Stimulated activated CD4-positive, alpha-beta T cell treated with anti-CD3 and anti-CD28 coated beads, TNF-alpha, amount 100 ng/mL, for 1 hour (primary cell): ENCODE measurements at places on chromosomes 16 and 17.

GRCh38 chr16:88731699-88732098, 25.4 kb downstream of the CTU2 start:
- DNase-seq: no peak

DNA sequence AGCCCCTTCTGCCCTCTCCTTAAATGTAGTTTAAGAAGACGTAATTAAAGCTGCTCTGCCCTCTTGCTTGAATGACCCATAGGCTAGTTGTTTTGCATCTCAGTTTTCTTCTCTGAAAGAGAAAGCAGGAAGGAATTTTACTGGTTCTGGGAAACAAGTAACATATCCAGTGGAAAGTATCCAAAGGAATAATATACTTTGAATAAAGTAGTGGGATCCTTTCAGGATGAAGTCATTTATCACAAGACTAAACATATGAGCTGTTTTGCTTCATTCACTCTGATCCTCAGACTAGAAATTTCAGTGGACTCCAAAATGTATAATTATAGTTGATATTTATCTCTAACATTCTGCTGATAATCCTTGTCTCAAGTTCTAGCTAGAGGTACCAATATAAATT, 1297.6 kb upstream of the GOT2 start:
- no peak for DNase-seq

- no peak for DNase-seq
Observed at GRCh38 chr16:66961065-66961744, at the start of gene CES3. CES3 (plus strand) TSS chr16:66961266; CDS start chr16:66961308, 42 bp downstream.

DNA sequence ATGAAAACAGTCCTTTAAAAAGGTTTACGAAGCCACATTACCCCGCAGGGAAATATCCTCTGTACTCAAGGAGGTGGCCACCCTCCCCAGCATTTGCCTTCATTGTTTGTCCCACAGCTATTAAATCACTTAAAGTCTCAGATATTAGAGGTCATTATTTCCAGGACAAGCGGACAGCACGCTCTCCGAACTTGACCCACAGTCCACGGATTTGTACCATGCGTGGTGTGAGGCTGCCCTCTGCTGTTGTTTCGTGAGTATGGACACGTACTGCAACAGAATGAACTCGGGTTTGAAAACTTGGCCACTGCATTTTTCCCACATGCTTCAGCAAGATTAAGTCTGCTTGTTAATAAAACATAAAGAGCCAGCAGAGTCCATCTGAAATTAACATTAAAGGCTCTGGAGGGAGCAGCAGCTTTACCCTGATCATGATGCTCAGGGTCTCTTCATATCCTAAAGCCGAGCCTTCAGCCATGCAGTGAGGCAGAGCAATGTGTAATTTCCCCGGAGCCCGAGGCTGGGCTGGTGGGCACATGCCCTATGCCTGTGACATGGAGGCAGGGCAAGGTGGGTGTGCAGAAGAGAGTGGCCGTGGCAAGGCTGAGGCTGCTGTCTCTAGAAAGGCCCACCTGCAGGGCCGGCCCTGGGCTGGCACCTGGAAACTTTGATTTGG, 19.7 kb downstream of the MEAK7 start:
- no peak for DNase-seq

DNA sequence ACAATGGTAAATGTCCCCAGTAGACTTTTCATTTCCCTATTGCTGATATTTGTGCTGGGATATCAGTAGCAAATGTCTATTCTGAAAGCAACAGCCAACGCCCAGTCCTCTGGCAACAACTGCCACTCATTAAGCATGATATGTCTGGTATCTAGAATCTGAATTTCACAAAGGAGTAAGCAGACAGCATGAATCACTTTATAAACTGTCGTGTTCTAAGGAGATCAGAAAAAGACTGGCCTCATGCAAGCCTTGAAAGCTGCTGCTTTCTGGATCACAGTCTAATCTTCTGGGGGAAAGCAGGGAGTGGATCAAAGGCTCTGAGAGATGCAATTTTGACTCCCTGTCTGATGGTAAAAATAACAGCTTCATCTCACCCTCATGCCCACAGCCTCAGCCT, 153.1 kb upstream of the NOG start:
- no peak for DNase-seq

DNA sequence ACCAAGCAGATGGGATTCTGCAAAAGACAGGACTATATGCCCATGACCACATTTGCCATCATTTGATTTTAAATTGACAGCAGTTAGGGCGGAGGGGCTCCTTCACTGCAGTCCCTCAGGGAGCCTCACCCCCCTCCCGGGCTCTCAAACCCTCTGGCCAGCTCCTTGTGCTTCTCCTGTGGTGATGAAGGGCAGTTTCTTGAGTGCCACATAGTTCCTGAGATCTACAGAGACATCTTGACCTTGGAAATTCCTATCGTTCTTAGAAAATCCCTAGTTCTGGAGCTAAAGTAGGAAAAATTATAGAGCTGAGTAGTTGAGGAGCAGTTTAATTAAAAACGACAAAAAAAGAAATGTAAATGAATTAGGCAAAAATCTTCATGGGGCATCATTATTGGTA, 231.5 kb downstream of the CCDC182 start:
- DNase-seq: no peak

GRCh38 chr17:15249487-15249886, 15.6 kb downstream of the PMP22 start:
- DNase-seq: no peak

- DNase-seq: no peak
Observed at GRCh38 chr17:74831444-74832146, 28.1 kb downstream of the GRIN2C start.

- DNase-seq: no peak
Observed at GRCh38 chr17:10733666-10734065, 3.8 kb upstream of the TMEM220 start.

DNA sequence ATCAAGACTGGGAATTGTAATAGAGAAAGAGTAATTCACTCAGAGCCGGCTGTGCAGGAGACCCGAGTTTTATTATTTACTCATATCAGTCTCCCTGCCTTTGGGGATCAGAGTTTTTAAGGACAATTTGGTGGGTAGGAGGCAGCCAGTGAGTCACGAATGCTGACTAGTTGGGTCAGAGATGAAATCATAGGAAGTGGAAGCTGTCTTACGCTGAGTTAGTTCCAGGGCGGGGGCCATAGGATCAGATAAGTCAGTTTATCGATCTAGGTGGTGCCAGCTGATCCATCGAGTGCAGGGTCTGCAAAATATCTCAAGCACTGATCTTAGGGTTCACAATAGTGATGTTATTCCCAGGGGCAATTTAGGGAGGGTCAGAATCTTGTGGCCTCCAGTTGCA, 20.2 kb upstream of the GUCY2D start:
- DNase-seq: no peak

GRCh38 chr17:48592057-48592514, 1.5 kb downstream of the HOXB5 start:
- no peak for DNase-seq

DNA sequence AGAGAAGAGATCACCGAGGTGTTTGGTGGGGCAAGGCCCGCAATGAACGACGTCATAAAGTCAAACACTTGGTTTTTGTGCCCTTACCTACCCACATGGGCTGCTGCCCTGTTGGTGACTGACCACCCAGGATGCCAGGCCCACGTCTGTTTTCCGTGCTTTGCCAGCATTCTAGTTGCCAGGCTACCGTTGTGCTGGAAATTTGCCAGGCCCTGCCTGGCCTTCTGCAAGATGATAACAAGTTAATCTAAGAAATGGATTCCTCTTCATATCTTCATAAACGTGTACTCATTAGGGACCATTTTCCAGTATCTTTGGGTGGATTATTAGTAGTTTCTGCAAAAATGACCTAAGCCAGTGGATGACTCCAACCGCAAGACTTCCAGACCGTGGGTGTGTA, 35.4 kb downstream of the SLC6A4 start:
- DNase-seq: no peak

DNA sequence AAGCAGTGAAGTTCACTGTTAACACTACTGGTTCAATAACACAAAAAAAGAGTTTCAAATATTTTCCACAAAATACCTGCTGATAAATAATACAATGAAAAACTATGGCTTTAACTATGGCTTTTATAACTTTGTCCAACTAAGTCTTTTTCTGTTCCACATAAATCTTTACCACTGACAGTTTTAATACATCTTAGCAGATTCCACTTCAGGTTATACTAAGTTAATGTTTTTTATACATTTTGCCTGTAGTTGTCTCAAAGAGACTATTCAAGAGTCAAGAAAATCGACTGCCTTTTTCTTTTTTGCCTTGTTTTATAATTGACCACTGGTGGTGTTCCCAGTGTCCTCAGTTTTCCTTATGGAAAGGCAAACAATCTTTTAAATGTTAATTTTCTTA, 379.7 kb upstream of the PMFBP1 start:
- DNase-seq: no peak

DNA sequence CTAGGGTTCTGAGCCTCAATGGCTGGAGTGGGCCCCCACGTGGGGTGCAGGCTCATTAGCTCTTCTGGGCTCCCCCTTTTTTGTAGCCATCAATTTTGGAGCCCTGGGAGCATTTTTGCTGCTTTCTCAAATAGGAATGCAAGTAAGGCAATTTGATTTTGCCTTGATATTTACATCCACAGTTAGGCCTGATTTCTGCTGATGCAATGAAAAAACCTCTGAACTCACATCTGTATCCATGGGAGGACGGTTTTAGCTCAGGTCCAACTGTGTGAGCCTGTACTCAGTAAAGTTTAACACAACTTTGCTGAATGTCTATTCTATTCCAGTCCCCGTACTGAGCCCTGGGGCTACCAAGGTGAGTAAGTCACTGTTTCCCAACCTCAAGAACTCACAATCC, 425.0 kb downstream of the HAPSTR1 start:
- DNase-seq: no peak

GRCh38 chr16:27974896-27975540, 88.5 kb downstream of the GSG1L start:
- no peak for DNase-seq

GRCh38 chr16:17801068-17801467, 330.3 kb upstream of the XYLT1 start:
- DNase-seq: no peak

- DNase-seq: no peak
Observed at GRCh38 chr16:25158401-25158800, 46.9 kb downstream of the LCMT1 start.

DNA sequence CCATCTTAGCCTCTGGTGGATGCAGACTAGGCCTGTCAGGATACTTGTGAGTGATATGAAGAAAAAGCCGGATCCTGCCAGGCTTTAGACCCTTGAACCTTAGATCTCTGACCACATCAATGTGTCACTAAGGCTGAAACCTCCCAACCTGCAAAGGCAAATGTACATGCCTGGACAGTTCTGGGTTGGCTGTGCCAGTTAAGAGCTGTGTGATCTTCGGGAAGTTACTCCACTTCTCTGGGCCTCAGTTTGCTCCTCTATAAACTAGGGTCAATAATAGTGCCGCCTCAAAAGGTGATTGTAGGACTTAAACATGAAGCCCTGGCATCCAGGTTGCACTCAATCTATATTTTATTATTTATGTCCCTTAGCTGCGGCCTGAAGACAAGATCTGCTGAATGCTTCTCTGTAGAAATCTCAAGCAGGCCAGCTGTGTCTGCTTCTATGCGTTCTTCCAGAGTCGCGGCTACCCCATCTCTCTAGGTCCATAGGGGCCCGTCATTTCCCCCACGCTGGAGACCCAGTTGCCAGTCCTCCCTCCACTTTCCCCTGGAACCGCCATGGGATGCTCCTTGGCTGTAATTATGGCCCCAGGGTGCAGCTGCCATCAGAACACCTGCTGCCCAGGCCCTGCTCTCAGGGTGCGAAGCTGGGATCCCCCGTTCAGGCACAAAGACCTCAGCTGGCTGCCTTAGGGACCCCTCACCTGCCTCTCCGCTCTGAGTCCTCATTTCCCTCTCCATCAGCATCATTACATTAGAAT, 50.2 kb downstream of the AKAP1 start:
- DNase-seq: no peak

GRCh38 chr17:67998466-67998865, 2.2 kb upstream of the C17orf58 start:
- DNase-seq: no peak

- no peak for DNase-seq
Observed at GRCh38 chr16:69942099-69942491, 9.0 kb upstream of the CLEC18A start.

- DNase-seq: no peak
Observed at GRCh38 chr17:50459756-50460155, 8.9 kb downstream of the CHAD start.

- no peak for DNase-seq
Observed at GRCh38 chr16:89482150-89482816, 8.1 kb downstream of the ANKRD11 start.

DNA sequence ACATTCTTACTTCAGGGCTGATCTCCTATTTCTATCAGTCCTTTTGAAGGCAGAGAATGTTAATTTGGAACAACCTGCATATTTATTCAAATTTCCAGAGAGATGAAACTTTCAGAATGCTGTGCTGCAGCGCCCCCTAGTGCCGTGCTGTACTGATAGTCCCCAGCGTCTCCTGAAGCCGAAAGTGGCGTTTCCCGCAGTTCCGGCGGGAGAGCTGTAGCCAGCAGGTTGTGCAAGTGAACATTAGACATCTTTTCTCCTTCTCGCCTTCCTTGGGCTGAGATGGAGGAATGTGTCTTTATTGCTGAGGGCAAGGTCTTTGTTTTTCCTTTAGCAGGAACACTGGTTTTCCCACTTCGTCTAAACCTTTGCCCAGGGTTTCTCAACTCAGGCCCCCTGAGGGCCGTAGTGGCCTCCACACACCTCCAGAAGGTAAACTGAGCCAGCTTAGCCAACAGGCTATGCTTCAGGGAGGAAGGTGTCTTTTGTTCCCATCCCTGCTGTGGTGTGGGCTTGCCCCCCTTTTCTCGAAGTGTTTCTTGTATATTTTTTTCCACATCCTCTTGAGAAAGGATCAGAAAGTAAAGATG, 26.4 kb downstream of the USP10 start:
- DNase-seq: peak; percentile 46

GRCh38 chr17:4598776-4599504, 14.6 kb downstream of the SMTNL2 start:
- DNase-seq: no peak

GRCh38 chr16:58025351-58026138, at the start of gene MMP15:
MMP15 (plus strand) TSS chr16:58025754; CDS start chr16:58026351, 597 bp downstream.
- DNase-seq: no peak

DNA sequence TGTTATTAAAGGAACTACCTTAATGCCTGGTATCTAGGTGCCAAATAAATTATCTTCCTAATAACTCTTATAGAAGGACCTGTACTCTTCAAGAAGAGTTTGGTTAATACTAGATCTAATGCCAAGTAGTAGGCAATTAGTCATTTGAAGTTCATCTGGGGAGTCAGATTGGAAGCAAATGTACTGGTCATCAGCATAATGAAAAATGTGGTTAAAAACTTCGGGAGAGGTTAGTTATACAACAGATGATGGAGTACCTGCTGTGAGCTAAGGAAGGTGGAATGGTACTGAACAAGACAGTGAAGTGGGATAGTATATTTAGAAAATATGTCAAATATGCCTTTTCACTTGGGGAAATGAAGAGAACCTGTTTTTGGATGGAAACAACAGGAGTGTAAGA, 49.2 kb downstream of the TNRC6A start:
- DNase-seq: no peak
